ENCODE measurements at places on chromosomes 5 and 9. TPM values are rescaled to one million over a fixed set of nuclear protein-coding genes. Genes with fewer than 3 reads are reported as not detected.

DNA sequence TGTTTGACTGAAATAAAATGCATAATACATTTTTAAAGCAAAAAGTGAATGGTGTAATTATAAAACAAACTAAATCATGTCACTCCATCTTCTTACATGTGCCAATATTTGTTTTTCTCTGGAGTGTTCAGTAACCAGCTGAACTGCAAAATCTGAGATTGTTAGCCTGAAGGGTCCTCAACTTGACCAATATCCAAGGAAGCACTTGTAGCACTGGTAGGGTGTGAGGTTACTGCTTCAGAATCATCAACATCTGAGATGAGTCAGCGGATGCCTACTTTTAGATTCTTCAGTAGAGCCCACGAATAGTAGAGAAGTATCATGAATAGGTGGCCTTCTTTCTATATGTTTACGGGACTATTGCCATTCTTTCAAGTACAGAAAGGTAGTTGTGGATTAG is 226.7 kb downstream of the TLE4 start:
- DNase-seq = no peak

DNA sequence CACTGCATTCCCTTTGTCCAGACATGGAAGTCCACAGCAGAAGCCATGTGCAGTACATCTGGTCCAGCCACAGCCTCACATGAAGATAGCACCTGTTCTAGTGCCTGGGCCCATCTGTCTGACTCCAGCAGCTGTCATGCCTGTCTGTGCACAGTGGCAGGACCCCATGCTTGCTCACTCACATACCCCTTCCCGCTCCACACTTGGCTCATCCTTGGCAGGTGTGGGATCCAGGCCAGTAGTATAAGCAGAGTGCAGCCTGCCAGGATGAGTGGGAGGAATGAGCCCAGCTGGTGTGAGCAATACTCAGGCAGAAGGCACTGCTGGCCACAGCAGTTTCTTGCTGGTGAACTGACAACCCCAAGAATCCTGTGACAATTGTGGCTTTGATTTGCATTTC is 168.0 kb downstream of the PRDM9 start:
- DNase-seq = no peak

GRCh38 chr5:10064546-10065195 is 185.0 kb downstream of the ATPSCKMT start:
- DNase-seq = no peak

LMBRD2 gene
- polyA plus RNA-seq = 15.8 TPM

GABRP gene
- polyA plus RNA-seq = 1.3 TPM

NR6A1 gene
- polyA plus RNA-seq = 1.1 TPM

NPR2 gene
- 32.0 TPM for polyA plus RNA-seq

ZNF883 gene
- 9.0 TPM for polyA plus RNA-seq

SPATA31C1 gene
- polyA plus RNA-seq = 0.78 TPM

IFNA13 gene
- not detected for polyA plus RNA-seq
